ENCODE measurements at places on chromosomes 2 and 18. TPM values are rescaled to one million over a fixed set of nuclear protein-coding genes. Genes with fewer than 3 reads are reported as not detected.

SLC16A14 gene
- total RNA-seq: under 0.01 TPM

ADAM23 gene
- total RNA-seq: 3.7 TPM

TBR1 gene
- under 0.01 TPM for total RNA-seq

PRR30 gene
- not detected for total RNA-seq

TSPYL6 gene
- total RNA-seq: not detected

SP5 gene
- total RNA-seq: not detected

LINC00305 gene
- not detected for total RNA-seq

STAT4 gene
- total RNA-seq: 4.8 TPM
